Testis (tissue), 5 donors: ENCODE measurements at places on chromosomes 1 and 21. TPM values are rescaled to one million over a fixed set of nuclear protein-coding genes. Genes with fewer than 3 reads are reported as not detected.

DNA sequence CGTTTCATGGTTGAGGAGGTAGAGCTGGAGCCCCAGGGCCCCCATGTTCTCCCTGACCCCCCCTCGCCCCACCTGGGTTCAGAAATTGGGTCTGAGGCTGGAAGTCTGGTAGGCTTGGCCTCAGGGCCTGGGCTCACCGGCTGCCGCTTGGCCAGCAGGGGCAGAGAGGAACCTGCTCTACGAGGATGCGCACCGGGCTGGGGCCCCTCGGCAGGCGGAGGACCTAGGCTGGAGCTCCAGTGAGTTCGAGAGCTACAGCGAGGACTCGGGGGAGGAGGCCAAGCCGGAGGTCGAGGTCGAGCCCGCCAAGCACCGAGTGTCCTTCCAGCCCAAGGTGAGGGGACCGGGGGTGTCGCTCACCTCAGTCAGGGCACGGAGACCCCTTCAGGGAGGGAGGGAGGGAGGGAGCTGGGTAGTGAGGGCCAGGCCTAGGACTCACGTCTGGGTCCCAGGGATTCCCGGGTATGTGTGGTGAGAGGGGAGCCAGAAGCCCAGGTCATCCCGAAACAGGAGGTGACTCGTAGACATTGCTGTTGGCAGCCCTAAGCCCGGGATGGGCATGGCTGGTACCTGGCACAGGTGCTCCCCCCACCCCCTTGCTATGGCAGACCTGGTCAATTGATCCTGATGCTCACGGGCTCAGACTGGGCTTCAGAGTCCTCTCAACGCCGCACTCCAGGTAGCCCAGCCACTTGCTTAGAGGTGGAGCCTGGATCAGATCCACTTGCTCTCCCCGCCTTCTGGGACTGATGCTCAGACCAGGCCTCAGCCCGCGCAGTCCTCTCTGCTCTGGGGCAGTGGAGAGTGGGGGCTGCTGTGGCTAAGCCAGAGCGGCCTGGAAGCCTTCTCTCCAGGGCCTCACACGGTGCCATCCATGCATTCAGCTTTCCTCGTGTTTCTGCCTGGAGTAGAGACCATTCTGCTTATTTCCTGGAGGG lies 68.4 kb downstream of the ARHGEF10L start:
- H3K27me3 ChIP-seq = no peaks in the 10 kb centered on the region
- H3K4me3 ChIP-seq = no peak overlapping the region
- no peak overlapping the region for H3K27ac ChIP-seq
- H3K4me1 ChIP-seq = peaks cover 6% of the 10 kb centered on the region
- no peaks in the 10 kb centered on the region for H3K36me3 ChIP-seq

TTC24 gene
- total RNA-seq = not detected

PLEKHA6 gene
- 14.7 TPM for total RNA-seq

- H3K27ac ChIP-seq = peak overlapping the region; percentile 28
- no peaks in the 10 kb centered on the region for H3K36me3 ChIP-seq
- H3K4me1 ChIP-seq = peaks cover 24% of the 10 kb centered on the region
Observed at GRCh38 chr1:23403735-23404486, 20.6 kb downstream of the TCEA3 start.

SPRR2E gene
- total RNA-seq = not detected

DNA sequence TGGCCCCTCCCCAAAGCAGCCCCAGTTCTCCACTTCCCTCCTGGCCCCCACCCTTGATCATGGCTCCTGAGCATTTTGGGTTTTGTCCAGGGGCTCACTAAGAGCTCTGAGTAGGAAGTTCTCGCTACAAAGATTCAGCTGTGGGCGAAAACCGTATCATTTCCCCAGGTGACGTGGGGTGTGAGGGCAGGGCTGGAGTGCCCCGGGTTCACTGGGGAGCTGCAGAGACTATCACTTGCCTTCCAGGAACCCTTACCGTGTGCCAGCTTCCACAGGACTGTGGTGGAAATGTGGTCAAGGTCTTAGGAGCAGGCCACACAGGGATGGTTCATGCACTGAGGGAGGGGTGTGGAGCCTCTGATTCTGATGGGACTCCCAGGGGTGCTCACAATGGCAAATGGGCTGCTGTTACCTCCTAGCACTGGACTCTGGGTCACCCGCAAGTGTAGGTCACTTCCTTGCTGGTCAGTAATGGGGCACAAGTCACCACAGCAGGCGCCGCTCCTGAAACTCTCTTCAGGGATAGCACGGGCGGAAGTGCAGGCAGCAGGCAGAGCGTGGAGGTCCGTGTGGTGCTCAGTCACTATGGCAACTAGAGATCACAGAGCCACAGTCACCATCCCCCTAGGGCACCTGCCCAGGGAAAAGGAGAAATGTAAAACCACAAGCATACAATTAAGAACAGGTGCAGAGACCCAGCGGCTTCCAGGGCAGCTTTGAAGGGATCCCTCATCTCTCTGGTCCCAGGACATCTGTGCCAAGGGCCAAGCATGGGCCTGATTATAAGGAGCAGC lies 35.4 kb downstream of the RSPH1 start:
- no peaks in the 10 kb centered on the region for H3K4me1 ChIP-seq
- no peak overlapping the region for H3K4me3 ChIP-seq
- no peaks in the 10 kb centered on the region for H3K27me3 ChIP-seq
- no peaks in the 10 kb centered on the region for H3K36me3 ChIP-seq
- H3K27ac ChIP-seq = no peak overlapping the region

DNA sequence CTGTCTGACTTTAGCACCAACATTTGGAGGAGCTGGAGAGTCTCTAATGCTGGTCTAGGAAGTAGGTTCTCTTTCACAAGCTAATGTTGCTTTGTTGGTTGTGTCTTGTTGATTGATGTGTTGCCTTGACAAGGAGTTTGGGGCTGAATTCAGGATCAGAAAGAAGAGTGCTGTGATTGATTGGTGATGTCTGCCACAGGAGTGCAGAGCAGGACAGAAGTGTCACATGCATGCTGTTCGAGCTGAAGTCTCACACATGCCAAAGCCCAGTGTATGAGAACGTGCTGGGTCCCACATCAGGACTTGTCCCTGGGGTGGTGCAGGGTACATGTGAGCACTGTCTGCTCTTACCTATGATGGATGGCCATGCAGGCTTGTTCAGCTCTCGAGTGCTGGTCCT lies 694.4 kb downstream of the MATN1 start:
- H3K4me3 ChIP-seq = no peak overlapping the region
- no peaks in the 10 kb centered on the region for H3K4me1 ChIP-seq
- DNase-seq = no peak
- no peaks in the 10 kb centered on the region for H3K36me3 ChIP-seq
- H3K27ac ChIP-seq = no peak overlapping the region

DNA sequence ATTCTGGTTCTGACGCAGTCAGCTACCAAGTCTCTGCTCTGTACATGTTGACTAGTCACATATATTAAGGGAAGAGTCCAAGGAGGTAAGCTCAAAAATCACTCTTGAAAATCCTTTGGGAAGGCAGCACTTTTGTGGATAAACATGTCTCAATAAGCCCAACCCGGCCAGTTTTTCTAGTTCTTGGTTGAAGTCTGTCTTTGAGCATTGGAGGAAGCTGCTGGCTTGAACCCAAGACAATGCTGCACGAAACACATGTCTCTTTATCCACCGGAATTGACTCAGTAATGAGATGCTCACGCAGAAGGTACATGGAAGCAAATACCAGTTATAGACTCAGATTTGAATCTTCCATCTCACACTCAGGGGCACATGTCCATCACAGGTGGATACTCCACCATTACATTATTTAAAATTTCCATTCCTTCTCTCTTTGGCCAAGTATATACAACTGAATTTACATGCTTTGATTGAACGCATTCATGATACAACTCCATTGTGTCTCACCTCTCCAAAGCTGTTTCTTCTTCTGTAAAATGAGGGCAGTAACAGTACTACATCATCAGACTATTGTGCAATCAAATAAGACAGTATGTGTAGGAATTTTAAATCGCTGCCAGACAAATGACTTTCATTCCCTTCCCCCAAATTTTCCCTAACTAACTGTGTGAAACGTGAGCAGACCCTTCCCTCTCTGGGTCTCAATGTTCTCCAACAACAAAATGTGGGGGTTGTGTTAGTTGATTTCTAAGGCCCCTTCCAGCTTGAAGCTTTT lies 9.6 kb upstream of the GUCA2A start:
- no peaks in the 10 kb centered on the region for H3K27me3 ChIP-seq
- H3K4me1 ChIP-seq = peaks cover 37% of the 10 kb centered on the region
- H3K27ac ChIP-seq = no peak overlapping the region
- DNase-seq = no peak
- H3K4me3 ChIP-seq = no peak overlapping the region

SPRR2A gene
- not detected for total RNA-seq

- no peaks in the 10 kb centered on the region for H3K4me1 ChIP-seq
- no peaks in the 10 kb centered on the region for H3K27me3 ChIP-seq
- no peak overlapping the region for H3K27ac ChIP-seq
- DNase-seq = no peak
- H3K4me3 ChIP-seq = no peak overlapping the region
- no peaks in the 10 kb centered on the region for H3K36me3 ChIP-seq
Observed at GRCh38 chr1:14728516-14728915, 130.0 kb downstream of the KAZN start.

- H3K4me3 ChIP-seq = no peak overlapping the region
- no peaks in the 10 kb centered on the region for H3K4me1 ChIP-seq
- no peak overlapping the region for H3K27ac ChIP-seq
- H3K36me3 ChIP-seq = no peaks in the 10 kb centered on the region
Observed at GRCh38 chr21:41865002-41865777, 14.0 kb downstream of the PRDM15 start.

GRCh38 chr1:117689997-117690625 lies 84.3 kb downstream of the TENT5C start:
- H3K36me3 ChIP-seq = no peaks in the 10 kb centered on the region
- H3K4me3 ChIP-seq = no peak overlapping the region
- peaks cover 3% of the 10 kb centered on the region for H3K4me1 ChIP-seq

DNA sequence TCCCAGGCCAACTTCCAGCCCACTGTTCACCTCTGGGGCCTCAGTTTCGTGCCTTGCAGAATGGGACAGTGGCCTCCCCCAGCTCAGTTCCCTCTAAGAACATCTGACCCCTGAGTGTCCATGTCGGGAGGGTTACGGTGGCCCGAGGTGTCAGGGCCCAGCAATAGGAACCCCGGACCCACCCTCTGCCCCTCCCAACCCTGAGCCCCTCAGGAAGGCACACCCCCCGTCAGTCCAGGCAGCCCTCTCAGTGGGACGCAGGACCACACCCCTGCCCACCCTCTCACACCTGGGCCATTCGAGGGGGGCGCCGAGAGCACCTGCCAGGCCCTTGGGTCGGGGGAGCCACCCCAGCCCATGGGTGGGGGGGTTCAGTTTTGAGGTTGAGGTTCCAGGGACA lies 447 bp downstream of the TTC34 start:
- no peak overlapping the region for H3K4me3 ChIP-seq
- no peaks in the 10 kb centered on the region for H3K27me3 ChIP-seq

DNA sequence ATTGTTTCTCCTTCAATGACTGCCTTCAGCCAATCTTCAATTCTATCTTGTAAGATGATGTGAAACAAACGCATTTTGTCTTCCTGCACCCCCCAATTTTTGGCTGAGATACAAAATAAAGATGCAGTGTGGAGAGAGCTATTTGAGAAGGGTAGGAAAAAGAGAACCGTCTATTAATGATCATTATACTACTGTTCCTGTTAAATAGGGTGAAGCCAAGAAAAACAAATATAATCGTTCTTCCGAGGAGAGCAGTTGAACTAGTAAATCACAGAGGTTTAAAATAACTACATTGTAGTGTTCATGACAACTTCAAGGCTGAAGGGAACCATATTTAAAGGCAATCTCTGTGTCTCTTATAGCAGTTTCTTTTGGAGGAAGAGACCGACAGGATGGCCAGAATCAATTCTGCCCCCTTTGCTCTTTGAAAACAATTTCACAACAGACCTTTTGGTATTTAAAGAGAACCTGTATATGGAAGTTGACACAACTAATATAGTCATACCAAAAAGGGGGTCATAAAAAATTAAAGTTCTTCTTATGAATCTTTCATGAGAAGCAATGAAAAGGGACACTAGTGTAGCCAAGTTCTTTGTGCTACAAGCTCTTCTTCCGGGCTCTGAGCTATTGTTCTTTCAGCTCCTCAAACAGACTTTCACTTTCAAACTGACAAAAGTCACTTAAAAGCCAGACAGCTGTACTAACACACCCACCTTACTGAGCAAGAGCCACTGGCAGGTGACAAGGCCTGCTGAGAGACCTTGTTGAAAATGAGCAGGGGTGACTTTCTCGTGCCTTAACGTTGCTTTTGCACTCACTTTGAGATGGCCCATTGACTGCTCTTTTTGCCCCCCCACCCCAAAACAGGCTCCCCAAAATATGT lies 30.9 kb downstream of the PROX1 start:
- no peak overlapping the region for H3K27ac ChIP-seq
- no peak overlapping the region for H3K4me3 ChIP-seq
- H3K4me1 ChIP-seq = no peaks in the 10 kb centered on the region
- no peaks in the 10 kb centered on the region for H3K36me3 ChIP-seq
- no peak for DNase-seq

DNA sequence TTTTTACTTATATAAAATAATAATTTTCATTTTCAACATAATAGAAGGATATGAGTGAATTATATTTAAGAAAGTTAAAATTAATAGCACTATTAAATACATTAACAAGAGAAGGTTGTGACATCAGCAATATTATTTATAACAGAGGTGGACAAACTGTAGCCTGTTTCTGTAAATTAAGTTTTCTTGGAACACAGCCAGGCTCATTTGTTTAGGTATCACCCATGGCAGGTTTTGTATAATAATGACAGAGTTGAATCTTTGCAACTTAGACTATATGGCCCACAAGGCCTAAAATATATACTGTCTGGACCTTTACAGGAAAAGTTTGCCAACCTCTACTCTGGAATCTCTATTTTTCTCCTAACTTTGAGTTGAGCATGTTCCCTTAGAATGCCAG lies 42.8 kb upstream of the CACYBP start:
- H3K4me3 ChIP-seq = no peak overlapping the region
- no peak overlapping the region for H3K27ac ChIP-seq
- DNase-seq = no peak
- no peaks in the 10 kb centered on the region for H3K36me3 ChIP-seq

CDK18 gene
- total RNA-seq = 6.5 TPM

GRCh38 chr21:43624339-43624738 lies 34.9 kb downstream of the HSF2BP start:
- no peaks in the 10 kb centered on the region for H3K27me3 ChIP-seq
- H3K4me3 ChIP-seq = no peak overlapping the region
- H3K4me1 ChIP-seq = peaks cover 4% of the 10 kb centered on the region
- no peak overlapping the region for H3K27ac ChIP-seq
- no peaks in the 10 kb centered on the region for H3K36me3 ChIP-seq

DNA sequence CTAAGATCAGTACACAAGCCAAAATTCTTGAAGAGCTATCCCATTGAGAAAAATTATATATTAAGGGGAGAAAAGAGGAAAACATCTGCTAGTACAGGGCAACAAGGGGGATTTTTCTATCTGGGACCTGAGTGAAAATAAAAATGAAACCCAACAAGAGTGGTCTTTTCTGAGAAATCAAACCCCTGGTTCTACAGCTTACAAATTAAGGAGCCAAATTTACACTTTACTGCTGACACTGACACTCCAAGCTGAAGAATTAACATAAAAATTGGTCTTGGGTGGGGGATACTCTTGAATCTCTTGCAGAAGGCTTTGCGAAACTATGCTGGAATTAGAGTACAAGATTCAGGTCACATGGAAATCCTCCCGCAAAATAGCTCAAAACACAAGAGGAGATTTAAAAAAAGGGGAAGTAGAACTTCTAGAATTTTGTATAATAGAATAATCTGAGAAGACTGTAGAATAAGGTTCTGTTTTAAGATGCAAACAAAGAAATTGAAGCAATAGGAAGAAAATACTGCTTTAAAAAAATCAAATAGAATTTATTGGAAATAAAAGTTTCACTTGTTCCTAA lies 32.1 kb upstream of the HSPA13 start:
- H3K36me3 ChIP-seq = no peaks in the 10 kb centered on the region
- no peak overlapping the region for H3K27ac ChIP-seq
- H3K4me3 ChIP-seq = no peak overlapping the region

CFAP126 gene
- 13.9 TPM for total RNA-seq

GRCh38 chr1:227776331-227776771 lies 39.1 kb upstream of the PRSS38 start:
- no peak overlapping the region for H3K4me3 ChIP-seq
- no peaks in the 10 kb centered on the region for H3K27me3 ChIP-seq
